ENCODE measurements at places on chromosomes 5 and 9.

DNA sequence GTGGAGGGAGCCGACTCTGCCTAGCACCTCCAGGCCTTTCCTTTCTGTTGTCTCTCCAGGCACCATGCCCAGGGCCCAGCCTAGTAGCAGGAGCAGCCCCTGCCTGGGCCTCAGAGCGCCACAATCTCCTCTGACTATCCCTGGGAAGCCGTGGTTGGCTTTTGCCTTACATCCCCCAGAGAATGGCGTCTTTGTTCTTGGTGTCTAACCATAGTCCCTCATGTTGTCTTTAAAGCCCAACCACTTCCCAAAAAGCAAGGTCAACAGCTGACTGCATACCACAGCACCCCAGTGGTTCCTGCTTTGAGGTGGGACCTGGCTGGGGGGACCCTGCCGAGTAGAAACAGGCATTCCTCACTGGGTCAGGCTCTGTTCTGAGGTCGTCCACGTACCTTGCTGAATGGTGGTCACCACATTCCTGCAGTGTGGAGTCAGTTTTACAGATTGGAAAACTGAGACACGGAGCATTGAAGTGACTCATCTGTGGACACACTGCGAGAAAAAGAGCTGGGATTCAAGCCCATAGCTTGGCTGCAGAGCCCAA is 13.7 kb upstream of the CERCAM start:
- DNase-seq: no peak

DNA sequence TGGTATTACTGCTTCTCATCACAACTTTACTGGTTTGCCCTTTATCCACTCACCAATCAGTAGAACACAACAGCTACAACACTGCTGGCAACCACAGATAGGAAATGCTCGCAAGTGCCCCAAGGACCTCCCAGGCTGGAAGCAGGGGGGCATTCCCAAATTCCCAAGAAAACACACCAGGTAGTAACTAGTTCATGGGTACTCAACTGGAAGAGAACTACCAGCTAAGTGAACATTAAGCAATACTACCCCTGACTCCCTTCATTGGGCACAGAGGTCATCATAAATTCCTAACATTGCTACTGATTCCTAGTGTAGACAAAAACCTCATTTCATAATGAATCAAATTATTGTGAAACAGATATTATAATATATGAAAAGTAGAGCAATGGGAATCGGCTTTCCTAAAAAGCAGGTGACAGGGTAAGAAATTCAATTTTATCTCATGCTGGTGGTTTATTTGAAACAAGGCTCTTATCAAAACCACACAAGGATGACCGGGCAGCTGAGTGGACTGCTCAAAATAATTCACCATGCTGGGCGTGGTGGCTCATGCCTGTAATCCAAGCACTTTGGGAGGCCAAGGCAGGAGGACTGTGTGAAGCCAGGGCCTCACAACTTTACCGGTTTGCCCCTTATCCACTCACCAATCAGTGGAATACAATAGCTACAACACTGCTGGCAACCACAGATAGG is 81.6 kb downstream of the TLE1 start:
- no peak for DNase-seq

DNA sequence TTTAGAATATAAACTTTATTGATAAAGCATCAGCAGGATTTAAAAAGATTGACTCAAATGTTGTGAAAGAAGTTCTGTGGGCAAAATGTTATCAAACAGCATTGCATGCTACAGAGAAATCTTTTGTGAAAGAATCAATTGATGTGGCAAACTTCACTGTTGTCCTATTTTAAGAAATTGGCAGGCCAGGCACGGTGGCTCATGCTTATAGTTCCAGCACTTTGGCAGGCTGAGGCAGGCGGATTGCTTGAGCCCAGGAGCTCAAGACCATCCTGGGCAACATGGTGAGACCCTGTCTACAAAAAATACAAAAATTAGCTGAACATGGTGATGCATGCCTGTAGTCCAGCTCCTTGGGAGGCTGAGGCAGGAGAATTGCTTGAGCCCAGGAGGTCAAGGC is 17.4 kb downstream of the ZBTB43 start:
- no peak for DNase-seq

GRCh38 chr5:178436326-178436940 is 153.8 kb downstream of the COL23A1 start:
- DNase-seq: no peak

DNA sequence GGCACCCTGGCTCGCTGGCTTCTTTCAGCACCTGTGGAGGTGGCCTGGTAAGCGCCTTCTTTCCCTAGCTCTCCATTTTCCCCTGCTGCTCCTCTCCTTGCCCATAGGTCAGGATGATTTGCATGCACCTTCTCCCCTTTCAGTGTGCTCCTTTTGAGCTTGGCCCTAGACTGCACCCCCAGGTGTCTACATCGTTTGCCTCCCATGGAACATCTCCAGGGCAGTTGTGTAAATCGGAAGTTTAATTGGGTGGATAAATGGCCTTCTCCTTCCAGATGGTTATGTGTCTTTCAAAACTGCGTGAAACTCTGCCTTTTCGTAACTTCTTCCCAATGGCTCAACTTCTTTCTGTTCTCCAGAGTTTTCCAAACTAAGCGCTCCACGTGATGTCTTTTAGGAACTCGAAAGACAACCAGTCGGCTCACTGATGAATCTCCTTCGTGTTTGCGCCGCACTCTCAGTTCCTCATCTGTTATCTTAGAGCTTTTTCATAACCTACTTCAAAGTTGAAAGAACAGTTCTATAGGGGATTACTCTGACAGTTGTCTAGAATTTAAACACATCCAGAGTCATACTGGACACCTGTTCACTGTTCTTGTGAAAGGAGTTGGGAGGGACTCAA is 1.7 kb downstream of the ADAMTS19 start:
- DNase-seq: no peak

GRCh38 chr5:10448754-10449360 is 7.2 kb downstream of the ROPN1L start:
- DNase-seq: no peak

- peak; percentile 49 for DNase-seq
Observed at GRCh38 chr5:45521067-45521466, 175.1 kb downstream of the HCN1 start.

- DNase-seq: no peak
Observed at GRCh38 chr9:107755246-107755645, 265.7 kb upstream of the KLF4 start.

GRCh38 chr5:159339460-159339859 is 9.2 kb upstream of the IL12B start:
- no peak for DNase-seq

DNA sequence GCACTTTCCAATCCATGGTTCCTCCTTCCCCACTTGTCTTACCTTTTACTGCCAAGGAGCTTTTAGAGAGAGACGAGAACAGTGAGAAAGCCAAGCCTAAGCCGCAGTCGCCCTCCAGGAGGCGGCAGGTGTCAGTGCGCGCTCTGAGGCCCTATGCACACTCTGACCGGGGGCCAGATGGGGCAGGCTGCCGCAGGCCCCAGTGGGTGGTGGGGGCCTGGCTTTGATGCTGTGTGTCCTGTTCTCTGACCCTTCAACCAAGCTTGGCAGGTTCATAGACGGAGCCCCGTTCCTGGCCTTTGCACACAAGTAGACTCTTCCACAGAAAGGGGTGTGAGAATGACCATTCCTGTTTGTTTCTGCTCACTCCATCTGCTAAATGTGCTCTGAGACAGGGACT is 77.3 kb downstream of the WNK2 start:
- DNase-seq: no peak

DNA sequence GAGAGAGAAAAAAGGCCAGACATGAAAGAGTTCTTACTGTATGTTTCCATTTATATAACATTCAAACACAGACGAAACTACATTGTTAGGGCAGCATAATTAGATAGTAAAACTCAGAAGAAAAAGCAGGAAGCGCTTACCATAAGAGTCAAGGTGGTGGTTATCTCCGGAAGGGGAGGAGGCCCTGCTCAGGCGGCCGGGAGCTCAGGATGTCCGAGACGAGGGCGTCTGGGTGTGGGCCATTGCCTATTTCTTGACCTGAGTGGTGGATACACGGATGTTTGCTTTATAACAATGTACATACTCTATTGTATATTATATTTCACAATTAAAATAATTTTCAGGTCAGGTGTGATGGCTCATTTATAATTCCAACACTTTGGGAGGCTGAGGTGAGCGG is 80.9 kb upstream of the COL5A1 start:
- DNase-seq: no peak

DNA sequence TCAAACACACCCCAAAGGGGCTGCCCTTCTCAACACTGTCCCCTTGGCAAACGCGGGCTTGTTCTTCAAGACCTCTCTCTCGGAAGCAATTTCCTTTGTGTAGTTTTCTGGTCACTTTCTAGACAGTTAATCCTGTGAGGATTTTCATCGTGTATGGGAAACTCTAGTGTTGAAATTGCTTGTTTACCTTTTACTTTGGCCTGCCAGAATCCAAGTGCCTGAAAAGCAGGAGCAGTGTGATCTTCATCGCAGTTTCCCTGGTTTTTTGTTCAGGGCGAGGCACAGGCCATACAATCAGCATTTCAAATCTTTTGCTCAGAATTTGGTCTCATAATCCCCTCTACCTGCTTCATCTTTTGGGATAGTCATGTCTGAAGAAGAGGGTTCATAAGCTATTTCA is 115.7 kb upstream of the C9orf72 start:
- DNase-seq: no peak

- peak; percentile 72 for DNase-seq
Observed at GRCh38 chr5:180831139-180832093, 28.8 kb upstream of the MGAT1 start.

DNA sequence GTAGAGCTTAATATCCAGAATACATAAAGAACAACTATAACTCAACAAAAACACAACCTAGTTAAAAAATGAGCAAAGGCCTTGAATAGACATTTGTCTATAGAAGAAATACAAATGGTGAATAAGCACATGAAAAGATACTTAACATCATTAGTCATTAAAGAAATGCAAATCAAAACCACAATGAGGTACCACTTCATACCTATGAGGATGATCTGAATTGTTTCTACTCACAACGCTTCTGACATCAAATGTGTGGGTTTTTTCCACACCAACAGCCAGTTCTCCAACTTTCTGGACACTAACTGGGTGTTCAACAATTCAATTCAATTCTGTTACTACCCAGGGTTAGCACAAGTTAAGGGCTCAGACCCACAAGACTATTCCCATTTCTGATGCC is 22.0 kb downstream of the SREK1IP1 start:
- no peak for DNase-seq

DNA sequence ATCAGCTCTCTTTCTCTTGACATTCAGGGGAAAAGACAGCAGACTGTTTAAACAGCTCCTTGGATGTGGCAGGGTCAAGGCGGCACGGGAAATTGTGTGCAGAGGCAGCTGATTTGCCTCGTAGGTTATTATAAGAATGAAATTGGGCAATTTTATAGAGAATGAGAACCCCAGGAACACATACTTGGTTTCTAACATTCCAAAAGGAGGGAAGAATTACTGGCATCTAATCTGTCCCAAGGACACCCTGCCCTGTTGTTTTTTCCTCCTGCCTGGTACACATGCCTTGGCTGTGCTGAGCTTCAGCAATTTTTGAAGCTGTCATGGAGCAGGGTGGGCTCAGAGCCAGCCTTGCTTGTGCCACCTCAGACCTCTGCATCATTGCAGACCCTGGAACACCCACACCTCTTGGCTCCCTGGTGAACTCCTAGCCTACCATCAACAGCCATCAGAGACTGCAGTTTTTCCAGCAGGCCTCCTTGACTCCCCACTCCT is 143.6 kb downstream of the BOD1 start:
- no peak for DNase-seq

DNA sequence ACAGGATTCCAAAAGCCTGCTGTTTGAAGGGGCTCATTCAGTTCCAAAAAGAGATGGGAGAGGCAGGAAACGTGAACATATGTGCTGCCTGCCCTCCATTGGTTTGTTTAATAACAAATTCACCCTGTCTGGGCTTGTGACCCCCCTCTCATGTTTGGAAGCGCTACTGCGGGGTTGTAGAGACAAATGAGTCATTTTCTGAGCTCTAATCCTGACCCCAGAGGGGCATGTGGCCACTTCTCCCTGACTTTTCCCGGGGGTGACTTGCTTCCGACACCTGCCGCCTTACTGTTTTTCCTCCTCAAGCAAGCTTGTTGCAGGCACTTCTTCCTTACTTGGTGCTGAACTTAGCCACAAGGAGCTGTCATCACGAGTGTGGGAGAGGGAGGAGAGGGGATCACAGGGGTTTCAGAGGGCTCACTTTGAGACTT is 75.9 kb downstream of the LMNB1 start:
- no peak for DNase-seq

- DNase-seq: peak; percentile 65
Observed at GRCh38 chr5:172453206-172453985, 929 bp downstream of the SH3PXD2B start.

DNA sequence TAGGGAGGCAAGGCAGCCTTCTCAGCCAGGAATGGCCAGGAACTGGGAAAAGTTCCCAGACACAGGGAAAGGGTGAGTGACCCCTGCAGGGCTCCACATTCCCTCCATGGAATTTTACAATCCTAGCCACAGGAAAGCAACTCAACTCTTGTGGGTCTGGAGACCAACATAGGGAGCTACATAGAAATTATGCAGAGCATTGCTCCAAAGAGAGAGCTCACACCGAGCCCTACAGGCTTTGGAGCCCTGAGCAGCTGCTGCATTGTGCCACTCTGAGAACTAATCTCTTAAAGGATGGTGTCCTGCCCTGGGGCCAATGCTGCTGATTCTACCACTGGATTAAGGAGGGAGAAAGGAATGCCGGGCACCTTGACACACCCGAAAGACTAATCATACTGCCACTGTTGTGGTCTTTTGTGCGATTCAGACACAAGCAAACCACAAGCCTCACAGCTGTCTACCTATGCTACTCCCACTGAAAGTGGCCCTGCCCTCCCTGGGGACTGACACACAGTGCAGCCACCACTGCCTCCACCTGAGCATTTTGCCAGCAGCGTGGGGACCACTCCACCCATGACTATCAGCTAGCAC is 1089.8 kb upstream of the NUDT12 start:
- DNase-seq: no peak

GRCh38 chr9:5493679-5494511 is 16.4 kb upstream of the PDCD1LG2 start:
- no peak for DNase-seq

DNA sequence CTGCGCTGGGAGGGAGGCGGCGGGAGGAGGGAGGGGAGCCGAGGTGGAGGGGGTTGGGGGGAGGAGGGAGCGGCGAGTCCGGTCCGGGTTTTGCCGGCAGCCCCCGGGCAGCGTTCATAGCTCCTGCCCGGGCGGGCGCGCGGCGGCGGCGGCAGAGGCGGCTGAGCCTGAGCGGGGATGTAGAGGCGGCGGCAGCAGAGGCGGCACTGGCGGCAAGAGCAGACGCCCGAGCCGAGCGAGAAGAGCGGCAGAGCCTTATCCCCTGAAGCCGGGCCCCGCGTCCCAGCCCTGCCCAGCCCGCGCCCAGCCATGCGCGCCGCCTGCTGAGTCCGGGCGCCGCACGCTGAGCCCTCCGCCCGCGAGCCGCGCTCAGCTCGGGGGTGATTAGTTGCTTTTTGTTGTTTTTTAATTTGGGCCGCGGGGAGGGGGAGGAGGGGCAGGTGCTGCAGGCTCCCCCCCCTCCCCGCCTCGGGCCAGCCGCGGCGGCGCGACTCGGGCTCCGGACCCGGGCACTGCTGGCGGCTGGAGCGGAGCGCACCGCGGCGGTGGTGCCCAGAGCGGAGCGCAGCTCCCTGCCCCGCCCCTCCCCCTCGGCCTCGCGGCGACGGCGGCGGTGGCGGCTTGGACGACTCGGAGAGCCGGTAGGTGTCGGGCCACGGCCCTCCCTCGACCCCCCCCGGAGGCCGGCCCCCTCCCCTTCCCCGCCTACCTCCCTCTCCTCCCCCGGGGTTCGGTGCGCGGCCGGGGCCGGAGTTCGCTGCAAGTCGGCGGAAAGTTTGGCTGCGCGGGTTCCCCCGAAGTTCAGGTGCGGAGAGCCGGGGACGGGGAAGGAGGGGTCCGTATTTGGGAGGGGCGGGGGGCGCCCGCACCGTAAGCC is at the start of gene CXXC5:
Gene CXXC5 (plus strand): TSS at position 145 of the 877 bp plus-strand sequence. CDS start 32,175 bp downstream, outside the sequence.
- DNase-seq: peak; percentile 91

GRCh38 chr5:26761446-26761845 is 276.9 kb downstream of the CDH9 start:
- no peak for DNase-seq

Data from nephron progenitor cell (in vitro differentiated cells).